Activated CD4-positive, CD25-positive, alpha-beta regulatory T cell treated with anti-CD3 and anti-CD28 coated beads, Interleukin-2, amount 50 U/mL, for 16 hours (primary cell): ENCODE measurements at places on chromosomes 11 and 22.

- DNase-seq: no peak
These were observed 88.2 kb upstream of the DDI1 start for GRCh38 chr11:103948187-103948763.

- no peak for DNase-seq
These were observed 65.3 kb downstream of the WNT11 start for GRCh38 chr11:76140912-76141574.

DNA sequence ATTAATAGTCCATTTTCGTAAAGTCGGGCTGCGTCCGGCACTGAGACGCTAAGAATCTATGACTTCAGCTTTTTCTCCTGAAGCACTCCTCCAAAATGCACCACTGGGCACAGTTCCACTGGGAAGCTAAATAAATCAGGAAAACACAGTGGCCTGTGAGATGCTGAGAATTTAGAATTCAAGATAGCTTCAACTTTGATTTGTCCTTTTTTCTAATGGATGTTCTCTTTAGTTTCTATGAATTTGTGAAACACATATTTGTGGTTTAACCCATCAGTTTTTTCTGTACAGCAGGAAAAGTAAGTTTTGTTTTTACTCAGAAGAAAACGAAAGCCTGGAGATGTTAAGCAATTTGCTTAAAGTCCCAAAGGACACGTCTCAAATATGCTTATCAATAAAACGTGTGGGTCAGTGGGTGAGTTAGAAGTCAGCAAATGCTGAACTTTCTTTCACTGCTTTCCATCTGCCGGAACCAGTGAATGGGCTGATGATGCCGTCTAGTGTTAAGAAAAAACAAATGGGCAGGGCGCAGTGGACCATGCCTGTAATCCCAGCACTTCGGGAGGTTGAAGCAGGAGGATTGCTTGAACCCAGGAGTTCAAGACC lies 40.7 kb upstream of the CLMP start:
- DNase-seq: no peak

GRCh38 chr11:92967178-92967577 lies 2.3 kb upstream of the MTNR1B start:
- DNase-seq: no peak

- DNase-seq: no peak
These were observed 237.6 kb upstream of the CCDC179 start for GRCh38 chr11:23097891-23098290.

- no peak for DNase-seq
These were observed 30.0 kb upstream of the PDE2A start for GRCh38 chr11:72704028-72704782.

GRCh38 chr11:10640308-10640707 lies 53.2 kb downstream of the IRAG1 start:
- DNase-seq: no peak

DNA sequence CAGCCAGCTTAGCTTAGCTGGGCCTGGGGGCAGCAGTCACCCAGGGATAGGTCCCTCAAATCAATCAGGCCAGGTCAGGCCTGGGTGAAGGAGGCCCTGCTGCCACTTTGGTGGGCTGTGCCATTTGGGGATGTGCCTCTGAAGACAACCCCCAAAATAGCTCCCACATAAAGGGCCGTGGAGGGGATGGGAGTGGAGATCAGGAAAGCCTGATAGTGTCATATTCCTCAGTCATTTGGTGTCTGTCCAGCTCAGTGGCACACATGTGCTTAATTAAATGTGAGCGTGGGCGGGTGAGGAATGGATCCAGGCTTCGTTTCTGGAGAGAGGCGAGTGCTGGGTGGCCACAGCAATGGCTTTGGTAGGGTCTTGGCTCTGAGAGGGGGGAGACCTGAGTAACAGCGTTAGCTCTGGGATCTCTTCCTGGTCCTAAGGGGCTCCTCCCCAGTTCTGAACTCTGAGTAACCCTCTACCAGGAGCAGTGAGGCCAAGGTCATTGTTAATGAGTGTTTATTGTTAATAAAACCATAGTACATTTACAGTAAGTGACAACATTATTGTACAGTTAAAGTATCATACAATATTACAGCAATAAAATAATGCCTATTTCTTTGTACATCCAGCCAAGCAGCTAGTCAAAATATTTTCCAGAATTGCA lies 45.2 kb downstream of the NAT10 start:
- no peak for DNase-seq

GRCh38 chr11:2888266-2888968 lies 2.8 kb upstream of the CDKN1C start:
- peak; percentile 71 for DNase-seq

DNA sequence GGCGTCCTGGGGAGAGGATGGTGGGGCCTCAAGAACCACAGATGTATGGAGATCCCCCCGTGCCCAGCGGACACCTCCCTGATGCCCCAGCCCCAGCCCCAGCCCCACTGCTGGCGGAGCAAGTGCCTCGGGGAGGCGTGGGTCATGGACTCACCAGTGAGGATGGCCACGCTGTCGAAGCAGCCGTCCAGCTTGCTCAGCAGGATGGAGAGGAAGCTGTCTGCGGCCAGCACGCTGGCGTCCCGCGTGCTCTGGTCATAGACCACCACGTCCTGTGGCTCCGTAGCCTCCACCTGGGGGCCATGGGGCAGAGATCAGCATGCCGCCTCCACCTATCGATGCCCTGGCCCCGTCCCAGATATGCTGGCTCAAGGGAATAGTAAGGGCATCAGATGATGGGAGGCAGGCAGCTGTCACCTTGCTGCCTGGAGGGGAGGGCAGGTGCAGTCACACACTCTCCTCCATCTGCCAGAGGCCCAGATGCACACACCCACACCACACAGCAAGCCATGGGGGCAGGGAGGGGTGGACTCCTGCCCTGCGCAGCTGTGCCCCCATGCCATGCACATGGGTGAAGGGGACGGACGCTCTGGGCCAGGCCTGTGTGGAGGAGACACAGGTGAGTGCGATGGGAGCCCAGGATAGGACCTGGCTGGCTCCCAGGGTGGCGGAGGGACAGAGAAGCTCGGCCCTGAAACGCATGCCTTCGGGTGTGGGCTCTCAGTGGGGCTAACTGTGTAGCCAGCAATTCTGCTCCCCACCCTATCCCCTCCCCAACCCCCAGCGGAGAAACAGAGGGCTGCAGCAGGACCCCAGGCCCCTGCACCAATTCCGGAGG lies 8.2 kb downstream of the DUSP8 start:
- DNase-seq: no peak

GRCh38 chr11:82676483-82677094 lies 57.1 kb downstream of the FAM181B start:
- DNase-seq: no peak
